ENCODE measurements at places on chromosomes 12 and 14. TPM values are rescaled to one million over a fixed set of nuclear protein-coding genes. Genes with fewer than 3 reads are reported as not detected.

Gene ZBTB39
- 3.1 TPM for total RNA-seq

Gene SLC25A21
- total RNA-seq, result 8.7 TPM

Gene KLRC4
- not detected for total RNA-seq

Gene OTUB2
- total RNA-seq, result 1.2 TPM

Gene RGS6
- total RNA-seq, result not detected

Gene TOMM20L
- not detected for total RNA-seq

Gene RHOJ
- not detected for total RNA-seq

Gene KLRG1
- 2.1 TPM for total RNA-seq

Gene TAS2R19
- total RNA-seq, result not detected

Gene ARID2
- 8.8 TPM for total RNA-seq

Gene BDKRB2
- total RNA-seq, result 8.0 TPM

Gene TTC6
- total RNA-seq, result not detected

Gene MRPL42
- total RNA-seq, result 131 TPM

Gene TAS2R14
- 2.6 TPM for total RNA-seq

Gene CBX5
- total RNA-seq, result 20.5 TPM

- no peak for DNase-seq
These were observed 15.7 kb downstream of the RERG start for GRCh38 chr12:15205341-15206010.

DNA sequence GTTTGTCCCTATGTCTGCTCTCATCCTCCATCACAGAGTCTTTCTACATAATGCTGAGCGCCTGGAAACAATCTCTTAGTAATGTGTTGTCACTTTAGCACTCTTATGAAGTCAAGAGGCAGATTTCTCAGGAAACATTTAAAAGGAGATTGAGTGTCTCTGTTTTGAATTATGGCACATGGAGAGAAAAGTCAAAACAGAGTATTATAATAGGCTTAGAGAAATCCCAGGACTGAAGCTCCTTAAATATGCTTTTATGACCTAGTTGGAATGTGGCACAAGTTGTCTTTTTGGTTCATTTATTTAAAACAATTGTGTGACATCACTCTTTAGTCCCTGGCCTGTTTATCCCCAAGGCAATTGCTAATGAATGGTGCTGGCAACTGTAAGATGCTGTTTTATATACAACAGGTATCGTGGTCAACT is 117.8 kb upstream of the HIF1A start:
- no peak for DNase-seq

- peak; percentile 29 for DNase-seq
These were observed 1.1 kb upstream of the CLEC2D start for GRCh38 chr12:9668161-9669018.

GRCh38 chr14:22898302-22899090 is 15.5 kb downstream of the REM2 start:
- DNase-seq, result no peak

DNA sequence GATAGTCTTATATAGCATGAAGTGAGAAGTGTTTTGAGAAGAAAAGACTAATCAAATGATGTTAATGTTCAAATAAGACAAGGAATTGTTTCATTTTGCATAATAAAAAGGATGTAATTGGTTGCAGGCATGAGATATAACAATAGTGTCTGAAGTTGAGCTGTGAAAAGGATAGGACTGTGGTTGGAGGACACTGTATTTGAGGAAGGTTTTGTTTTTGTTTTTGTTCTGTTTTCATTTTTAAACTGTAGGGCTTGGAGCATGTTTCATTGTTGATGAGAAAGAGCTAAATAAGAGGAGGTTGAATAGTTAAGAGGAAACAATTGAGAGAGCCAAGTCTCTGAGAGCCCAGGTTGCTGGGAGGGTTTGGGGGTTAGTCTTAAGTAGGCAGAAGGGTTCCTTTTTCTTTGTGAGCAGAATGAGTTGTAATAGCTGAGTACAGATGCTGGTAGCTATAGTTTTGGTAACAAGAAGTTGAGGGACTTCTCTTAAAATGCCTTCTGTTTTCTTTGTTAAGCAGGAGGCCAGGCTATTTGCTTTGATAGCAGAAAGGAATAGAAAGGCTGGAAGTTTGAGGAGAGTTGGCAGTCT is 58.4 kb downstream of the CCDC91 start:
- no peak for DNase-seq

DNA sequence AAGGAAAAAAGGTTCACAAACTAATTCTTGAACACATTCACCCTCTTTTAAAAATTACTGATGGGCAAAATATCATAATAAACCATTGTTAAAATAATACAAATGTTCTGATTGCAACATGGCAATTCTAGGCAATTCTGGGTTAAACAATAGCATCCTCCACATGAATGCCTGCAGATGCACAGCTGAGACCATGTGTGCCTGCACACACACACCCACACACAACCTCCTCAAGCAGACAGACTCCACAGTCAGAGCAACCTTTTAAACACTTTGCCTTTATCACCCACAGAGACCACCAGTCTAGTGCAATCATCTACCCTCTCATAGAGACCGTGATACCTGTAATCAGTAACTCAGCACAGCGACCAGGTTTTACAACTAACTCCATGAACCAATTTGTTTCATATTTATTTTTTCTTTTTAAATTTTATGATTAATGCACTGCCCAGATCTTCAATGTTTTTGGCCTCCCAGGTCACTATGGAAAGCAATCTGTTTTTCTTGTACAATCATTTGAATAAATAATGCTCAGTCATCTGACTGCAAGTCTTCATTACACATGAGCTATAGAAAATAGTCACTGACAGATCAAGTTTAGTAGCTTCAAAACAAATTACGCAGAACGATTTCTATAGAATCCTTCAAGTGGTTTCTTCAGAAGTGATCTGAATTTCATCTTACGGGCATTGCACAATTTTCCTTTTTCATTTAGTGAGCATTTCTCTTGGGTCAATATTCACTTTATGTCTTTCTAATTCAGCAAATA is 105.8 kb downstream of the PRKD1 start:
- no peak for DNase-seq

DNA sequence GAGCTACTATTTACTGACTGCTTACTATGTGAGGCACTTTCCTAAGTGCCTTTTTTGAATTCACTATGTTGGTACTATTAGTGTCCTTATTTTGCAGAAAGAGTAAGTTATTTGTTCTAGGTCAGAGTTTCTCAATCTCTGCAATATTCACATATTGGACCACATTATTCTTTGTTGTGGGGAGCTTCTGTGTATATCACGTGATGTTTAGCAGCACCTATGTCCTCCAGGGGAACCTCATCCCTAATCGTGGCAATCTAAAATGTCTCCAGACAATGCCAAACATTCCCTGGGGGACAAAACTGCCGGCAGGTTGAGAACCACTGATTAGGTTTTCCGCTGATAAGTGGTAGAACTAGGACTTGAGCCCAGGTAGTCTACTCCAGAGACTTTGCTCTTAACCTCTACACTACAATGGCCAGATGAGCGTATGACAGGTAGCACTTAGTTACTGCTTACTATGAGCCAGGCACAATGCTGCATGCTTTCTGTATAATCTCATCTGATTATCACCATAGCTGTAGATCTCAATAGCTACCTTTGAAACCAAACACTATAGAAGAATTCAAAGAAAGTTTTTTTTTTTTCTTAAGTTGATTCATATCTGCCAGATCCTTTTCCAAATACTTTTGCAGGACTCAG is 38.9 kb downstream of the NELL2 start:
- DNase-seq, result no peak

DNA sequence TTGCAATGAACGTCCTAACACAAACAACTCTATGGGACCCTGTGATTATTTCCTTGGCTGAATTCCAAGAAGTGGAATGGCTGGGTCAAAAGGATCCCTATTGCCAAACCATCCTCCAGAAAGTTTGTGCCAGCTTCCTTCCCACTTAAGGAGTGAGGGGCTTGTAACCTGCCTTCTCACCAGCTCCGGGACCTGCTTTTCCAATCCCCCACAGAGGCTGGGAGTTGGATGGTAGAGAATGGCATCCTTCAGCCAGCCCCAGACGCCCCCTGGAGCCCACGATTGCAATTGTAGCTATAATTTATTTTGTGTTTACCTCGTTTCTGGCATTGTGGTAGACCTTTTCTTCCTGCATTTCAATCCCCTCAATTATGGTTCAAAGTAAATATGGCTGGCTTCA is 9.7 kb upstream of the ZDHHC22 start:
- no peak for DNase-seq

- DNase-seq, result no peak
These were observed 125.0 kb upstream of the HMGA2 start for GRCh38 chr12:65699251-65699650.

- DNase-seq, result no peak
These were observed 20.3 kb downstream of the SYNE3 start for GRCh38 chr14:95496111-95496681.

- no peak for DNase-seq
These were observed 357.1 kb downstream of the BCL11B start for GRCh38 chr14:98914942-98915341.

- DNase-seq, result peak; percentile 31
These were observed 61.4 kb downstream of the VWF start for GRCh38 chr12:6062757-6063735.

DNA sequence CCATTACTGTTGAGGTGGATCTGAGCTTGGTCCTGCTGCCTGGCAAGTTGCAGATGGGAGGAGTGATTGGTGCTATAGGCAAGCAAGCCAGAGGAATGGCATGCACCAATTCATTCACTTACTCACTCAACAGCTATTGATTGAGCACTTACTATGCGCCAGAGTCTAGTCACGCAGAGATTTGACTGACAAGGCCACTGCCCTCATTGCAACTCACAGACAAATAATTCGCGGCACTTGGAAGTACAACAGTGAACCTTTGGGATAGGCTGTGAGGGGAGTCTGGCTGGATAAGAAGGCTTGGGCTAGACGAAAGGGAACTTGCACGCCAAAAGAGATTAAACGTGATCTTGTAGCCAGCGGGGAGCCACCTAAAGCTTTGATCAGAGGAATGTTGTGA is 96.2 kb downstream of the NEDD1 start:
- no peak for DNase-seq

DNA sequence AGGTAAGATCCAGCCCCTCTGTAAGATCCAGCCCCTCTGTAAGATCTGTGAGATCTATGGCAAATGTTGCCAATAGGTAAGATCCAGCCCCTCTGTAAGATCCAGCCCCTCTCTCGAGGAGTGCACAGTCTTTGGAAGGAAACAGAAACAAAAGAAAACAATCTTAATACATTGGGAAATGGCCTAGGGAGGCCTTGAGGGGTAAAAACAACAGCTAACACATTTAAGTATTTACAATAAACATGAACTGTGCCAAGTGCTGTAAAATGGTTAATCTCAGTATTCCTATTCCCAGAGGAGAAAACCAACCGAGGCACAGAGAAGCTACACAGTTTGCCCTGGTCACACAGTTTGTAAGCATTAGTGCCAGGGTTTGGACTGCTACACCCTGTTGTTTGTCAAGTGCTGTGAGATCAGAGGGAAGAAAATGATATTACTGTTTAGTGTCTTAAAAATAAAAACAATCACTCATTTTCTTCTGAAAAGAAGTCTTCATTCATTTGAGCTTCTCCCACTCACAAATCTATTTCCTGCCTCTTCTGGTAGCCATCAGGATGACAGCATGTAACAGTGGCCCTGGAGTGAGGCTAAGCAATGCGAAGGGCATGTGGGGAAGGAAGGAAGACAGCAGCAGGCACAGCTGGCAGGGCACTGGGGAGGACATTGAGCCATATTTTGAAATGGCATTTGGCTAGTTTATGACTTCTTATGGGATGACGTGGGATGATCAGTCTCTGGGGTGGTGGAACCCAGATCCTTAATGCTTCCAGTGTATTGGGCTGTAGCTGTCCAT is 118.7 kb upstream of the PTPRQ start:
- peak; percentile 9 for DNase-seq

DNA sequence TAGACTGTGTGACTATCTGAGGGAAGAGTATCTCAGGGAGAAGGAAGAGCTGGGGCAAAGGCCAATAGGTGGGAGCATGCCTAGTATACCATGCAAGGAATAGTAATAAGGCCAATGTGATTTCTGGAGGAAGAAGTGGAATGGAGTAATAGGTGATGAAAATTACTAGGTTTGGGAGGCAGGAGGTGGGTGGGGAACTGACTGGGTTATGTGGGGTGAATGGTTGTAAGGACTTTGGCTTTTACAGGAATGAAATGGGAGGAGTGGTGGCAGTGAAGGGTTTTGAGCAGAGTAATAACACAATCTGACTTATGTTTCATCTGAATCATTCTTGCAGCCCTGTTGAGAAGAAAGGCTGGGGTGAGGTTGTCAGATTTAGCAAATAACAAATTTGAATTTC is 30.9 kb downstream of the NUBPL start:
- DNase-seq, result no peak

DNA sequence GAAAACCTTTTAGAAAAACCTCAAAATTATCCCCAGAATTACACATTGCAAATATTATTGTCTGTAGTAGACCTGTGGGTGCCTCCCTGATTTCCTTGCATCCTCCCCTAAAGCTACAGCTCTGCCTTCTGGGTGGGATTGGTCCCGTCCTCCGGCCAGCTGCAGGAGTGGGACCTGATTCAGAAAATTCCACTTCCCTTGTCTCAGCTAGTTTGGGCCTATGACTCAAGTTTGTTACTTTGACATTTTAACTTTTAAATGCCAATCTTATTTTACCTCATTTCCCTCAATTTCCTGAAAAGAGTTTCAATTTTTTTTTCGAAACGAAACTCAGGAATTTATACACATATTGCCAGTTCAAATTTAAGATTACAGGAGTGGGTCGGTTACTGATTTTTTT is 13.2 kb upstream of the SLC41A2 start:
- DNase-seq, result no peak

DNA sequence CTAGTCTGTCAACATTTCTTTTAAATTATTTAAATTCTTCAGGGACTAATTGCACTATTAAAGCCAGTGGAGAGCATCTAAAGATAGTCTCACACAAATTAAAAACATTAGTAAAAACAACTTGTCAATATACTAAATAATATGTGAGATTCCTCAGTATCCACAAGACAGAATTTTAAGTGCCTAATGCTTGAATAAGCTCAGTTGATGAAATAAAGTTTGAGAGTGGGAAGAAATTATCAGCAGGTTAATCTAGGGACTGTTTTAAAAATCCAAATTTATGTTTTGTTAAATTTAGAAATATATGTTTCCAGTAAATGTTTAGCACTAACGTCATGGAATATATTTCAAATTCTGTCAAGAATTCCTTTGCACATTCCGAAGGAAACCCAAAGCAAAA is 105.2 kb downstream of the SLC41A2 start:
- DNase-seq, result no peak

DNA sequence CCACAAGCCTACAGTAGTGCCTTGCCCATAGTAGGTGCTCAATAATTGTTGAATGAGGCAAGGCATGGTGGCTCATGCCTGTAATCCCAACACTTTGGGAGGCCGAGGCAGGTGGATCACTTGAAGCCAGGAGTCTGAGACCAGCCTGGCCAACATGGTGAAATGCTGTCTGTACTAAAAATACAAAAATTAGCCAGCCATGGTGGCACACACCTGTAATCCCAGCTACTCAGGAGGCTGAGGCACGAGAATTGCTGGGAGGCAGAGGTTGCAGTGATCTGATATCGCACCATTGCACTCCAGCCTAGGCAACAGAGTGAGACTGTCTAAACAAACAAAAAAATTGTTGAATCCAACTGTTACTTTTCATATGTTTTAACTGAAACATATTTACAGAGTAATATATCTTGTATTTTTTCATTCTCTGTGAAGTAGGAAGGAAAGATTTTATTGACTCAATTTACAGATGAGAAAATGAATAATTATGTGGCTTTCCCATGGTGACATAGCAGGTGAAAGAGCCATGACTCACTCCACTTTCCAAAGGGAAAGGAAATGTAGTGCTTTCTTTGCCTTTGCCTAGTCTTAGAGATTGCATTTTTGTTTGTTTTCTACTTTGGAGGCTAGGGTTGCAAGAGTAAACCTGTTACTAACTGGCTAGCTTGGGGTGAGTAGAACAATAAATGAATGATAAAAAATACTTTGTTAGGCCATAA is 95.4 kb upstream of the SLC38A4 start:
- no peak for DNase-seq

GRCh38 chr14:87306409-87307168 is 686.4 kb downstream of the GALC start:
- no peak for DNase-seq

Data from MG63 (cell line).